ENCODE measurements at places on chromosomes 2 and 18.

DNA sequence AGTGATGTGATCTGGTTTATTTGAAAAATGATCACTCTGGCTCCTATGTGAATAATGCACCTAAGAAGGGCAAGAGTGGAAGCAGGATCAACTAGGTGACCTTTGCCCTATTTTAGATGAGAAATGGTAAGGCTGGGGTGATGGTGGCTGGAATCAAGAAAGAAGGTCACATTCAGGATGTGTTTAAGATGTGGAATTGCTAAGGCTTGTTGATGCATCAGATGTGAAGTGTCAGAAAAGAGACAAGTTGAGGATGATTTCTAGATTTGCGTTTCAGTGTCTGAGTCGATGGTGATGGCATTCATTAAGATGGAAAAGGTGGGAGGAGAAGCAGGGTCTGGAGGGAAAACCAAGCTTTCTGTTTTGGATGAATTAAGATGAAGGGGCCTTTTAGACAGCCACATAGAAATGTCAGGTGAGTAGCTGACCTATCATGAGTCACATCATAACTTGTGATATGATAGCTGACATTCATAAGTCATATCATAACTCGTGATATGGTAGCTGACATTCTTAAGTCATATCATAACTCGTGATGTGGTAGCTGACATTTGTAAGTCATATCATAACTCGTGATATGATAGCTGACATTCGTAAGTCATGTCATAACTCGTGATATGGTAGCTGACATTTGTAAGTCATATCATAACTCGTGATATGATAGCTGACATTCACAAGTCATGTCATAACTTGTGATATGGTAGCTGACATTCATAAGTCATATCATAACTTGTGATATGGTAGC, 101.2 kb upstream of the SEC11C start:
- DNase-seq, result no peak

DNA sequence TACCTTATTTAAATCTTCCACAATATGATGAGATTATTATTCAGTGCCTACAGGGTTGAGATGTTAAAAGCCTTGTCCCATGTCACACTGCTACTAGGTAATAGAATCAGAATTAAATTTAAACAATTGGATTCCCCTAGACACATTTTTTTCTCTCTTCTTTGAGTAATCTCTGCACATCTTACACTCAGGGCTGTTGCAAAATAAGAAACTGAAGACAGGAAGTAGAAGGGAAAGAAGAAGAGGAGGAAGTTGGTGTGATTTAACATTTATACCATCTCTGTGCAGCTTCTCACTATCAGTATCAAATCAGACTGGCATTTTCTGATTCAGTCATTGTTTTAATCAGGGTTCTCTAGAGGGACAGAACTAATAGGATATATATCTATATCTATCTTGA, 677.6 kb downstream of the IRS1 start:
- no peak for DNase-seq

- no peak for DNase-seq
Measured at GRCh38 chr2:53096351-53096750, 671.3 kb upstream of the CHAC2 start.

GRCh38 chr18:38032516-38032915, 466.9 kb upstream of the CELF4 start:
- DNase-seq, result no peak

GRCh38 chr18:44842588-44843412, 162.1 kb downstream of the SETBP1 start:
- DNase-seq, result no peak

DNA sequence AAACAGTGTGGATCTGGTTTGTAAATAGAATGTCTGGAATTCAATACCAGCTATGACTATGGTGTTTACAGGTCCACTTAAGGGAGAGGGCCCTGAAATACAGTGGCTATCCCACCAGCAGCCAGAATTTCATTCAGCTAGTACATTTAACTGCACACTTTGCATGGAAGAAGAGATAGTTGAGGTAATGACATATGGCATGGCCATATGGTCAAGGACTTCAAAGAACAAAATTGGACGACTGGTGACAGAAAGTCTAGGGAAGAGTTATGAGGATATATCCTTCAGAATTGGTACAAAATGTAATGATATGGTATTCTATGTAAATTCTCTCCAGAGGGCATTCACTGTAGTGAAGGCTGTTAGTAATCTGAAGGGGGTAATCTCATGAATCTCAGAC, 105.0 kb downstream of the IKZF2 start:
- DNase-seq, result no peak

- DNase-seq, result no peak
Measured at GRCh38 chr2:164458792-164459191, 162.5 kb downstream of the GRB14 start.

- no peak for DNase-seq
Measured at GRCh38 chr2:160742667-160743066, 249.1 kb upstream of the RBMS1 start.

DNA sequence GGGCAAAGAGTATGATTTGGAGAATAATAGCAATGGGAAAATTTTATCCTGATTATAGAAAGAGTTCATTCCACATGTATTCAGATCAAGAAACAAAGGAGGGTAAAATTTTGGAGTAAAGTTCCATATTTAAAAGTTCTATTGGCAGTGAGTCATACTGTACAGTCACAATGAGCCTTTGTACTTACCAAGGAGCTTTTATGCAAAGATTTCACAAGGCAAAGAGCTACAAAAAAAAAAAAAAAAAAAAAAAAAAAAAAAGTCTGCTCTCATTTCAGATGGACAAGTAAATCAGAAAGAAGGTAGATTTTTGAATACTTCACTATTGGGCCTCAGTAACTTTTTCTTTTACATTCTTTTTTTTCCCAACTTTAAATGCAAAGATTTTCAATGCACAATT, 1802.2 kb upstream of the PIK3C3 start:
- no peak for DNase-seq

DNA sequence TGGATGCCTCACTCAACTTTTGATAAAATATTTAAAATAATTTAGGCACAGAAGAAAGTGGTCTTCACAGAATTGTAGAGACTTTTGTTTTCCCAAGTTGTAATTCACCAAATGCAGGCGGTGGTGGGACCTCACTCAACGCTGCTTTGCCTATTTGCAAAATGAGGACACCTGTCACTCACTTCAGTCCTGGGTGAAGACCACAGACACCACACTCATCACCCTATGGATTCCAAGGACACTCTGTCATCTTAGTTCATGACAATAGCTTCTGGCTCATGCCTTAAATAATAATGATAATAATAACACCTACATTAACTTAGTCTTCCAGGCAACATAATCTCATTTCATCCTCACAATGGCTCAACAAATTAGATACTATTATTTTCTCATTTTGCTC, 234.4 kb downstream of the RNF152 start:
- DNase-seq, result no peak
